Lung (tissue), 17 donors: ENCODE measurements at places on chromosomes 11 and 22. TPM values are rescaled to one million over a fixed set of nuclear protein-coding genes. Genes with fewer than 3 reads are reported as not detected.

- no peaks in the 10 kb centered on the region for H3K27me3 ChIP-seq
- H3K4me3 ChIP-seq, result no peak overlapping the region
- peaks cover 15% of the 10 kb centered on the region for H3K36me3 ChIP-seq
- no peak for DNase-seq
Observed at GRCh38 chr22:30978304-30978962, 9.4 kb downstream of the TUG1 start.

DNA sequence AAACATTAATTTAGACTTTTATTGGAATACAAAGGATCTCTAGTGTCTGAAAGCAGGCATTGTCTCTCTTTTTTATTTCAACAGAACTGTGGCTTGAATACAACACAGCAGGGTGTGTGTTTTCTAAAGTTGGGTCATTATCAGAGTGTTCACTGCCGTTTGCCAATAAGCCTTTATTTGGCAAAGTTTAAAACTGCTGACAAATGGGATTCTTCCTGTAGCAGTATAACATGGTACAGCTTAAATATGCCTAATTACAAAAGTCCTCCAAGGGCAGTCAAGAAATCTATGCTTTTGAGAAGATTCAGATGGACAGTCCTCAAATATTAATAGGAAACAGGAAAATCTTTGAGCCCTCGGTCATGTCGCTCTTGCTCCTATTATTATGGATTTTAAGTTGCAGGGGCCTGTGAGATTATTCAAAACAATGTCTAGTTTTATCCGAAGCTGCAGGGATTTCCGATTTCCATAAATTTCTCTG, 199.9 kb downstream of the MAML2 start:
- DNase-seq, result peak; percentile 91
- H3K4me1 ChIP-seq, result no peaks in the 10 kb centered on the region
- H3K27me3 ChIP-seq, result no peaks in the 10 kb centered on the region
- H3K27ac ChIP-seq, result no peak overlapping the region
- no peaks in the 10 kb centered on the region for H3K36me3 ChIP-seq

DNA sequence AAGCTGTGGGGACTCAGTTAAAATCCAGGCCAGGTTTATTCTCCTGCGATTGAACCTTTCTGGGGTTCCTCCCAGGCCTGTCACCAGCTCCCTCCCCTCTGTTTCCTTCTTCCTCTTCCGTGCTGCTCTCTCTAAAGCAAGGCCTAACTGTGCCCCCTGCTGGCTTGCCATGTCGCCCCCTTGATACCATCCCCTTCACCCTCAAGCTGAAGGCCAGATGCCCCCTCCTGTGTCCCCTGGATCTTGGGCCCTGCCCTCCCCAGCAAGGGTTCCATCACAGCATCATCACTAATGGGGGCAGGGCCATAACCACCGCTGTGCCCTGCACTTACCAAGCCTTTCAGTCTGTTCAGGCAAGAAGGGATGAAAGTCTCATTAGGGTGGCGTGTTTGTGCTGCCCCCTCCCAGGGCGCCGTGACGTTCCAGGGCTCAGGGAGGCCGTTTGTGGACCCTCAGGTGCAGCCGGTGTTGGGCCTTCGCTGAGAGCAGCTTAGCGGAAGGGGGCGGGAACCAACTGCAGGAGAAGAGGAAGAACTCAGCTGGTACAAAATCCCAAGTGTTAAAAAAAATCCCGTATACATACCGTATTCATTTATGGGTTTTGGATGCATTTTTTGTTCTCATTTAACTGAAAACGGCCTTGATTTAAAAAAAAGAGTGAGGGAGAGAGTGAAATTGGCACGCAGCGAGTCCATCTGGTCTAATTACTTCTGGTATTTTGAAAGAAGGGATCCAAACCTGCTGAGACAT, 69.9 kb downstream of the MPPED1 start:
- no peak overlapping the region for H3K27ac ChIP-seq
- no peaks in the 10 kb centered on the region for H3K36me3 ChIP-seq
- H3K4me1 ChIP-seq, result no peaks in the 10 kb centered on the region
- H3K4me3 ChIP-seq, result no peak overlapping the region

GRCh38 chr11:1982873-1983600, 14.6 kb downstream of the H19 start:
- no peak for DNase-seq
- no peaks in the 10 kb centered on the region for H3K27me3 ChIP-seq
- no peak overlapping the region for H3K27ac ChIP-seq
- H3K4me3 ChIP-seq, result no peak overlapping the region
- H3K36me3 ChIP-seq, result no peaks in the 10 kb centered on the region
- no peaks in the 10 kb centered on the region for H3K4me1 ChIP-seq

The OR52N4 gene
- 0.26 TPM for total RNA-seq

- no peaks in the 10 kb centered on the region for H3K4me1 ChIP-seq
- H3K27me3 ChIP-seq, result no peaks in the 10 kb centered on the region
- H3K36me3 ChIP-seq, result no peaks in the 10 kb centered on the region
- no peak for DNase-seq
Observed at GRCh38 chr22:19514831-19515565, 9.2 kb downstream of the CLDN5 start.

GRCh38 chr11:123707606-123708205, 33.8 kb downstream of the ZNF202 start:
- no peak overlapping the region for H3K4me3 ChIP-seq
- no peaks in the 10 kb centered on the region for H3K4me1 ChIP-seq
- peak; percentile 65 for DNase-seq
- H3K27me3 ChIP-seq, result no peaks in the 10 kb centered on the region
- H3K27ac ChIP-seq, result no peak overlapping the region
- H3K36me3 ChIP-seq, result no peaks in the 10 kb centered on the region

- H3K27me3 ChIP-seq, result no peaks in the 10 kb centered on the region
- no peaks in the 10 kb centered on the region for H3K4me1 ChIP-seq
- DNase-seq, result no peak
- H3K36me3 ChIP-seq, result peaks cover 8% of the 10 kb centered on the region
Observed at GRCh38 chr11:20421946-20422345, 34.4 kb downstream of the PRMT3 start.

- H3K36me3 ChIP-seq, result no peaks in the 10 kb centered on the region
- H3K27me3 ChIP-seq, result peaks cover 7% of the 10 kb centered on the region
- H3K27ac ChIP-seq, result no peak overlapping the region
- H3K4me1 ChIP-seq, result no peaks in the 10 kb centered on the region
- H3K4me3 ChIP-seq, result no peak overlapping the region
Observed at GRCh38 chr22:39651053-39651996, 80.8 kb downstream of the CACNA1I start.

DNA sequence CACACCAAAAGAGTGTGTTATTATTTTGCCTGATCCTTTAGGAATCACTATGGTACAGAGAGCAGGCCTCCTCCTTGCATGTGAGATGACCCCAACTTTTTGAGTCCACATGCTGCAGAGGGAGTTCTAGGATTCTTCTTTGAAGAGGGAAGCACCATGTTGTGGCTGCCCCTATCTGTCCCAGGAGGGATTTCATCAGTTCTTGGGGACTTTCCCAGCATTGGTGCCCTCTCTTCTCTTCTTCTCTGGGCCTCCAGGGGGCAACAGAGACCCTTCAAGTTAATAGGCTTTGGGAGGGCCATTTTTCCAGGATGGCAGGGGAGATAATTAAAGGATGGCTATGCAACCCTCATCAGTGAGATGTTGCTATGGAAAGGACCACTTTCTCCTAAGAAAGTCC, 3.6 kb downstream of the MMP1 start:
- no peaks in the 10 kb centered on the region for H3K4me1 ChIP-seq
- no peak overlapping the region for H3K27ac ChIP-seq
- H3K36me3 ChIP-seq, result no peaks in the 10 kb centered on the region
- H3K4me3 ChIP-seq, result no peak overlapping the region

The OR51E1 gene
- 0.60 TPM for total RNA-seq

The TOP3B gene
- total RNA-seq, result 30.5 TPM

GRCh38 chr11:20407344-20407743, 19.8 kb downstream of the PRMT3 start:
- no peak overlapping the region for H3K4me3 ChIP-seq
- peaks cover 7% of the 10 kb centered on the region for H3K36me3 ChIP-seq
- no peak for DNase-seq
- H3K27ac ChIP-seq, result no peak overlapping the region
- no peaks in the 10 kb centered on the region for H3K4me1 ChIP-seq
- H3K27me3 ChIP-seq, result no peaks in the 10 kb centered on the region

GRCh38 chr11:124346311-124346955, 26.4 kb upstream of the OR8D2 start:
- no peaks in the 10 kb centered on the region for H3K36me3 ChIP-seq
- H3K27me3 ChIP-seq, result no peaks in the 10 kb centered on the region
- H3K27ac ChIP-seq, result no peak overlapping the region
- H3K4me3 ChIP-seq, result no peak overlapping the region
- no peaks in the 10 kb centered on the region for H3K4me1 ChIP-seq

The SLC37A2 gene
- 5.3 TPM for total RNA-seq

GRCh38 chr11:14041040-14041439, 78.5 kb downstream of the SPON1 start:
- H3K4me3 ChIP-seq, result no peak overlapping the region
- no peaks in the 10 kb centered on the region for H3K27me3 ChIP-seq
- no peaks in the 10 kb centered on the region for H3K36me3 ChIP-seq

GRCh38 chr11:57336111-57336666, 497 bp upstream of the SSRP1 start:
- H3K4me1 ChIP-seq, result no peaks in the 10 kb centered on the region
- H3K27ac ChIP-seq, result peak overlapping the region; percentile 67
- DNase-seq, result no peak
- H3K36me3 ChIP-seq, result peaks cover 18% of the 10 kb centered on the region
- no peaks in the 10 kb centered on the region for H3K27me3 ChIP-seq

The TBX10 gene
- not detected for total RNA-seq

The OR10D3 gene
- not detected for total RNA-seq

DNA sequence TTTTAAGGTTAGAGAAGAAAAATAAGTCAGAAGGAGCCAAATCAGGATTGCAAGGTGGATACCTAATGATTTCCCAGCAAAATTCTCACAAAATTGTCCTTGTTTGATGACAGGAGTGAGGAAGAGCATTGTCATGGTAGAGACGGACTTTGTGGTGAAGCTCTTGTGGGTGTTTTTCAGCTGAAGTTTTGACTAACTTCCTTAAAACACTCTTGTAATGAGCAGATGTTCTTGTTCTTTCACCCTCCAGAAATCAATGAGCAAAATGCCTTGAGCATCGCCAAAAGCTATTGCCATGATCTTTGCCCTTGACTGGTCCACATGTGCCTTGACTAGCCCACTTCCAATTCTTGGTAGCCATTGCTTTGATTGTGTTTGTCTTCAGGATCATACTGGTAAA, 20.0 kb downstream of the CALCB start:
- H3K36me3 ChIP-seq, result no peaks in the 10 kb centered on the region
- H3K27ac ChIP-seq, result no peak overlapping the region
- H3K4me1 ChIP-seq, result no peaks in the 10 kb centered on the region
- no peaks in the 10 kb centered on the region for H3K27me3 ChIP-seq

DNA sequence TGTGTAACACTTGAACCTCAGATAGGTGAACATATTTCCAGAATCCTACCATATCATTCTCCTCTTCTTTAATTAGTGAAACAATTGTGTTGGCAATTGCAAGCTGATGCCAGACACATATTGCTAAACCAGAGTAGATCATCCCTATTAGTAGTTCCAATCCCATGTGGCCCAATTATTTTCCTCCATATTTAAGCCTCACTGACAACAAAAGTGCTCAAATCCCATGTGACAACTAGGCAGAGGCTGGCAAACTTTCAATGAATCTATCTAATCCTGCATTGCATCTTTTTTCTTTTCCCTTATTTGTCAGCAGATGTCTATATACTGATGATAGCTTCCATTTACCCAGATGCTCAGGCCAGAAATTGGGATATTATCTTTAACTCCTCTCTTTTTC, 90.4 kb downstream of the GRIA4 start:
- H3K4me1 ChIP-seq, result no peaks in the 10 kb centered on the region
- DNase-seq, result no peak
- H3K36me3 ChIP-seq, result no peaks in the 10 kb centered on the region

The ST14 gene
- total RNA-seq, result 81.1 TPM

The TYR gene
- not detected for total RNA-seq

DNA sequence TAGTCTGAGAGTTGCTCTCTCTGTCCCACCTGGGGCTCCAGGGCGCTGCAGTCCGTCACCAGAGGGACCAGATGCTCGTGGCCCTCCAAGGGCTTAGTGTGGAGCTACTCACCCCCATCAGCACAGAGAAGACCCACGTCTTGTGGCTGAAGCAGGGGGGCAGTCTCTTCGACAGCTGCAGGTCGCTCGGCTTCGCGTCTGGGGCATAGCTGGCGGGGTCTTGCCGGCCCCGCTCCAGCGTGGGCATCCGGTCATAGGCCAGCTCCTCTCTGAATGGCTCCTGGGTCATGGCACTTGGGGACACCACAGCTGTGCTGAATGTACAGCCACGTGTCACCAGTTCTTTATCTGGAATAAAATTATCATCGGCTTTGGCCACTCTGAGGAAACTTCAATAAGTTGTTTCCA, 608 bp downstream of the MLC1 start:
- DNase-seq, result no peak
- no peak overlapping the region for H3K27ac ChIP-seq
- no peak overlapping the region for H3K4me3 ChIP-seq
- no peaks in the 10 kb centered on the region for H3K27me3 ChIP-seq
- no peaks in the 10 kb centered on the region for H3K4me1 ChIP-seq

DNA sequence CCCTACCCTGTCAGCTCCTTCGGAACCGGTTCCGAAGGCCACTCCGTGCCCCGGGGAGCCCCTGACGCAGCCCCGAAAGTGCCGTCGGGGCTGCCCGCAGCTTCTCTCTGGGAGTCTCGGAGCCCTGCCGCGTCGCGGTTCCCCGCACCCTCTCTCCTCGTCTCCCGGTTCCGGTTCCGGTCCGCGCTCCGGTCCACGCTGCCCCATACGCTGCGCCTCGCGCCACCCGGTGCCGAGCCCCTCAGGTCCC, 618 bp downstream of the MTA2 start:
- H3K4me1 ChIP-seq, result peaks cover 36% of the 10 kb centered on the region
- no peak for DNase-seq
- H3K27me3 ChIP-seq, result no peaks in the 10 kb centered on the region
- H3K36me3 ChIP-seq, result peaks cover 31% of the 10 kb centered on the region
- peak overlapping the region; percentile 92 for H3K27ac ChIP-seq

The ART5 gene
- total RNA-seq, result 1.0 TPM

DNA sequence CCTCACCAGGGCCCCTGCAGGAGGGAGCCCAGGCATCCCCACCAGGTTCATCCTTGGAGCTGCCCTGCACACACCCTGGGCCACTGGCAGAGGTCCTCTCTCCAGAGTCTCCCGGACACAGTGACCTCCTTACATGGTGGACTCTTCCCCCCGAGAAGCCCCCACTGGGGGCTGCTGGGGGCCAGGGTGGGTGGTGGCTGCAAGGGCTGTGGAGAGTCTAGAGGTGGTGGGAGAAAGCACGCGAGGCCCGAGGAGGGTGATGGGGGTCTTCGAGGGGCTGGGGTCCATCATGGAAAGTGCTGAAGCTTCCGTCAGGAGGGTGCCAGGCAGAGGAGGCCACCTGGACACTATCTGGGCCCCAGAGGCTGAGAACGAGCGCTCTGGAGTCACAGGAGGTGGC, 17.6 kb downstream of the PGA5 start:
- H3K36me3 ChIP-seq, result no peaks in the 10 kb centered on the region
- no peak overlapping the region for H3K4me3 ChIP-seq
- H3K27me3 ChIP-seq, result peaks cover 4% of the 10 kb centered on the region
- H3K4me1 ChIP-seq, result no peaks in the 10 kb centered on the region
- H3K27ac ChIP-seq, result no peak overlapping the region

The HSPB2 gene
- 0.65 TPM for total RNA-seq

- H3K4me3 ChIP-seq, result no peak overlapping the region
- H3K4me1 ChIP-seq, result no peaks in the 10 kb centered on the region
- DNase-seq, result no peak
Observed at GRCh38 chr11:84889556-84889955, 737.6 kb downstream of the DLG2 start.
